ENCODE measurements at places on chromosomes 2 and 18.

GRCh38 chr2:131094463-131095281 is 1.4 kb upstream of the FAM168B start:
- no peak for DNase-seq

DNA sequence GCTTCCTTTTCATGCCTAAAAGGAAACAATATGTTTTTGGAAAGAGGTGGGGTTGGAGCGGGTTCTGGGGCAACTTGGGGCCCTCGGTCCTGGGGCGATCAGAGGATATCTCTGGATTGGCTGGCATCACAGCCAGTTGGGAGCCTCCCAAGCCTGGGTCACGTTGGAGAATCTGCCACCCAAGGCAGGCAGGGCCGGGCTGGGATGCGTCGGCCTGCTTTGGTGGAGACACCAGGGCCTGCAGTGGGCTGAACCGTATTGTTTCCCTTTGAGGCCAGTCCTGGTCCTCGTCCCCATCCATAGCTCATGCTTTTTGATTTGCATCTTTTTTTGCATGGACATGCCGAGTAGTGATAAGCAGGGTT is 235.8 kb downstream of the ATAD2B start:
- DNase-seq: no peak

GRCh38 chr2:232386490-232386739 is 7.9 kb downstream of the ALPP start:
- no peak for DNase-seq

DNA sequence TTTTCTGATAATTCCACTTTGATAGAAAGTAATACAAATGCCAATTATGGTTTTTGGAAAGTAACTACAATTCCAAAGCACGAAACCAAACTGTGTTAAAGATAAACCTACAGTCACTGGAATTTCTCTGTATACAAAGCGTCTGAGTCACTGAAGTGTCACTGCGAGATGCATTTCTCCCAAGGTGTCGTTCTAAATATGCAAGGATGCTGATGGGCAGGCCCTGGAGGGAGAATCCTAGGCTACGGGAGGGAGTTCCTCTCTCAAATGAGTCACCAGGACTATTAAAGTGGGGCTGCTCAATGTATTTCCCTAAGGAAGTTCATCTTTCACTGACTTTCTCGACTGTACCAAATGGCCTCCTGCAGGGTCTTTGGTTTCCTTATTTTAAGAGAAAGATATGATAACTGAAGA is 163.8 kb upstream of the STK17B start:
- no peak for DNase-seq

GRCh38 chr2:20507166-20507692 is 60.4 kb downstream of the RHOB start:
- peak; percentile 33 for DNase-seq

DNA sequence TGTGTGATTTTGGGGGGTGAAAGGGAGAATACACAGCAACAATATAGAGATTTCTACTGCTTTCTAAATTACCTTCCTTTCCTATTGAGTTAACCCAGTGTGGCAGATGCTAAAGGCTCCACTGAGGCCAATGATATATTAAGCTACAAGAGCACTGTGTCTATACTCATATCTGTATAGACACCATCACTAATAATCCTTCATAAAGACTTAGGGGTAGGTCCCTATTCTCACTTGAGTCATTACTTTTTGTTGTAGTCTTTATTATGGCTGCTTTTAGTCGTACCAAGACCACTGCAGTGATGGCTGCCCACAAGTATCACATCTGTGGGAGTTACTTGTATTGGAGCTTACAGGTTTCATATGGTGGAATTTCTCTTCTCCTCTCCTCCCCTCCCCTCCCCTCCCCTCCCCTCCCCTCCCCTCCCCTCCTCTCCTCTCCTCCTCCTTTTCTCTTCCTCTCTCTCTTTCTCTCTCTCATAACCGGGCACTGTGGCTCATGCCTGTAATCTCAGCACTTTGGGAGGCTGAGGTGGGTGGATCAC is 637.6 kb downstream of the ADCYAP1 start:
- no peak for DNase-seq

DNA sequence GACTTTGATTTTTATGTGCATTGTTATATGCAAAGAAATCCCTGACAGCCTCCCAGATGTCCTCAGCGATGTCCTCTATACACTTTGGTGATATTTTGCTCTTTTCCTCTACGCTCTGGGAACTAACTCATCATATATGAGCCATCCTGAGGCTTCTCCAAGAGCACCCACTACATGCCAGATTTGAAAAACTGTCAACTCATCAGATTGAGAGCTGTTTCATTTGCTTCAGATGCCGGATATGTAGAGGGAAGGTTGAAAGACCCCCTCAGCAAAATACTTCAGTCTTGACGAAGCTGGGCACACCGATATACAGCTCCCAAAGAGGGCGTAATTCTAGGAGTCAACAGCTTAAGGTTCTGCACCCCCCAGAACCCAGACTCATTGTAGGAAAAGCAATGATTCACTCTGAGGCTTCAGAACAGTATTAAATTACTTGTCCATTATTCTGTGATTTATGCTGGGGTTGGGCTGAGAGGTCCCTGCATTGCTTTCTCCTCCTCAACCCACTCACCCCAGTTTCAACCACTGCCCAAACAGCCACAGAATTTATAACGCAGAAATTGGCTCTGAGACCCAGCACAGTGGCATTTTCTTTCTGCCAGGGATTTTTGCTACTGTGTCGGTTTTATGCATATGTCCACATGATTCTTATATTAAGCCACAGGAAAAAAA is 341.8 kb downstream of the ALK start:
- no peak for DNase-seq

GRCh38 chr2:190318931-190319554 is 583 bp downstream of the HIBCH start:
- DNase-seq: peak; percentile 59

- peak; percentile 55 for DNase-seq
Measured at GRCh38 chr2:229715895-229716507, 1.6 kb upstream of the DNER start.

DNA sequence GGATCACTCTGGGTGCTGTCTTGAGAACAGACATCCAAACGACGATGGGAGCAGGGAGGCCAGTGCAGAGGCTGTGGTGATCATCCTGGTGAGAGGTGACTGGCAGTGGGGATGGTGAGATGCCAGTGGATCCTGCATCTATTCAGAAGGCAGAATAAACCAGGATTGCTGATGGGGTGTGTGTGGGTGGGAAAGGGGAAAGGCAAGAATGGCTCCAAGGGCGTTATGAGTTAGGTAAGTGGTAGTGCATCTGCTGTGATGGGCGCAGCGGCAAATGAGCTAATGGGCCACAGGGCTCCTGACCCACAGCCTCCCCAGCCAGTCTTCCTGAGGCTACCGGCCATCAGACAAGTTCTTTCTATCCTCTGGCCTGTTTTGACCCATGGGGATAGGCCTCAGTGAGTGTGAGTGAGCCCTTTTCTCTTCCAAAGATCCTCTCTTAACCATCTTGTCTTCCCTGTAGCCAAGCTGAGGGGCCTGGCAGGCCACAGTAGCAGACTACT is 29.6 kb downstream of the SERTAD2 start:
- DNase-seq: no peak

DNA sequence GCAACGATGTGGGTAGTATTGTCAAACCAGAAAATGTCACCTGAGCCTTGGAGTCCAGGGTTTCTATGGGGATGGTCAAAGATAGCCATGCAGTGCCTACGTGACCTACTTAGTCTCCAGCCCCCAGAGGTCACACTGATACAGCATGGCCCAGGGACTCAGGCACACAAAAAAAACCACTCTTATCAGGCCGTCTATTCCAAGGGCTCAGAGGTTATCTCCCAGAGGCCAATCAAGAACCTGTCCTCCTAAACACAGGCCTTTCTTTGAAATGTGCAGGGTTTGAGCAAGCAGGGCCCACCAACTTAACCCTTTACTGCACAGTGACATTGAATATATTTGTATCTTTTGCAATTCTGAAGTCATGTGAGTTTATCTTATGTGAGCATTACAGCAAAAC is 82.7 kb downstream of the MRO start:
- DNase-seq: no peak

DNA sequence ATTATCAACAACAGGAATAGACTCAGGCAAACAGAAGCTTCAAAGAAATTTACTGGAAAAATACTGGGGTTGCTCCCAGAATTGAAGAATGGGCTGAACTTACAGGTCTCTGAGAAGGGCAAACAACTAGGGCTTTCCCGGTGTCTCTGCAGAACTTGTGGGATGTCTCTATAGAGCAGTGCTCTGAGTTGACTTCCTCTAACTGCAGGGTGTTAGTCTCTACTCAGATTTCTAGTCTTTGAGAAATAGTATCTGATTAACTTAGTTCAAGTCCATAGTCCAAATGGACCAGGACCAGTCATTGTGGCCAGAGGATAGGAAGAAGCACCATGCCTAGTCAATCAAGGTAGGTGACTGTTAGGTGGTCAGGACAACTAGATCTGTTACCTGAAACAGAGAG is 45.8 kb downstream of the LIMS1 start:
- DNase-seq: no peak

GRCh38 chr2:1925928-1926327 is 181.6 kb upstream of the PXDN start:
- DNase-seq: no peak

- DNase-seq: no peak
Measured at GRCh38 chr18:50579061-50579774, 19.3 kb downstream of the MAPK4 start.

GRCh38 chr2:240818293-240819125 is 1.5 kb downstream of the KIF1A start:
- DNase-seq: no peak

GRCh38 chr2:64932371-64933216 is 56.6 kb upstream of the SLC1A4 start:
- DNase-seq: peak; percentile 81

- DNase-seq: no peak
Measured at GRCh38 chr2:239257511-239257937, 143.3 kb downstream of the HDAC4 start.

GRCh38 chr2:1731963-1732768 is 12.1 kb downstream of the PXDN start:
- DNase-seq: no peak

- DNase-seq: no peak
Measured at GRCh38 chr2:45003579-45004551, 5.4 kb downstream of the SIX2 start.

- no peak for DNase-seq
Measured at GRCh38 chr2:237389831-237390230, 24.1 kb downstream of the COL6A3 start.

DNA sequence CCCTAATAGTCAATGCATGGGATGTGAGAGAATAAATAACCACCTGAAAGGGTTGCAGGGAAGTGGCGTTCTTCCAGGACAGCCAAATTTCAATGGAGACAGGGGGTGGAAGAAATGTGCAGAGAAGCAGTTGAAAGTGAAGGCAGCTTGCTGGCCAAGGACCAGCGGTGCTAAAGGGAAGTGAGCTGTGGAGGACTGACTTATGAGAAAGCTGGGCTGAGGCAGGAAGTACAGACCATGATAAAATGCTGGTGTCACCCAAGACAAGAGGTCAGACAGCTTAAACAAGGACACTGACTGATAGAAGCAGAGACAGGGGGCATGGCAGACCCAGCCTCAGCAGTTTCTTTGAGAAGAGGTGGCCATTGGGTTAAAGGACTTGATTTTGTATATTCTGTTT is 106.7 kb downstream of the DTNB start:
- peak; percentile 83 for DNase-seq

- DNase-seq: no peak
Measured at GRCh38 chr2:118269408-118270051, 181.3 kb downstream of the INSIG2 start.

- no peak for DNase-seq
Measured at GRCh38 chr2:157259386-157259785, 1.9 kb downstream of the GALNT5 start.

- DNase-seq: no peak
Measured at GRCh38 chr18:46374850-46375249, 270.7 kb downstream of the HAUS1 start.

DNA sequence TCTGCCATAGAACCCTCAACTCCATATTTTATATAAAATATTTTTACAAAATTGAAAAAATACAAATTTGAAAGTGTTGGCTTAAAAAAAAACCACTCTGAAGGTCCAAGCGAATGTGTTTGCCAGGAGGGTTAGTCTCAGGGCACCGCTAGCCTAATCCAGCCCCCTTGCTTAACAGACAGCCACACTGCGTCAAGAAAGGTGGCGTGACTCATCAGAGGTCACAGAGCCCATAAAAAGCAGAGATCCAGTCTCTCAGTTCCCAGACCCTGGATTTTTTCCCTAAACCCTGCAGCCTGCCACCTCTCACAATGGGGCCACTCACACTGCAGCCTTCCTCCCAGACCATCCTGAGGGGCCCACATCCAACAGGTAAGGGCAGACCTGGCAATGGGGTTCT is 3.9 kb upstream of the TNS1 start:
- no peak for DNase-seq

GRCh38 chr2:223283329-223283728 is 231.3 kb downstream of the KCNE4 start:
- no peak for DNase-seq

GRCh38 chr2:76867854-76868253 is 654.3 kb downstream of the LRRTM4 start:
- DNase-seq: no peak

- DNase-seq: no peak
Measured at GRCh38 chr2:25829828-25830227, 48.5 kb downstream of the ASXL2 start.

DNA sequence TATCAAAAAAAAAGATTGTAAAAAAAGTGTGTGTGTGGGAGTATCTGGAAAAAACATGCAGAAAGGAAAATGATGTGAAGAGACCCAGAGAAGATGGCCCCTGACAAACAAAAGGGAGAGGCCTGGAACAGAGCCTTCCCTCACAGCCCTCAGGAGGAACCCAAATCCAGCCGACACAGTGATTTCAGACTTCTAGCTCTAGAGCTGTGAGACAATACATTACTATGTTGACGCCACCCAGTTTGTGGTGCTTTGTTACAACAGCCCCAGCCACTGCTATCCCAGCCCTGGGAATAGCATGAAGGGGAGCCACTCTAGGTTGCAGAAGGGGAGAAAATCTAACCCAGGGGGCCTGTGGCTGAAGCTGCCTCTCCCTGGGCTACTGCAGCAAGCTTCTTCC is 59.0 kb upstream of the ZBTB7C start:
- DNase-seq: no peak

GRCh38 chr2:24456599-24457556 is 34.2 kb upstream of the NCOA1 start:
- DNase-seq: no peak

- DNase-seq: no peak
Measured at GRCh38 chr2:86171295-86171694, 24.0 kb downstream of the IMMT start.

- no peak for DNase-seq
Measured at GRCh38 chr2:202410092-202410491, 34.0 kb downstream of the BMPR2 start.

GRCh38 chr2:241865416-241865956 is 4.0 kb upstream of the RTP5 start:
- no peak for DNase-seq

- DNase-seq: no peak
Measured at GRCh38 chr2:14401873-14402272, 230.6 kb upstream of the LRATD1 start.

- DNase-seq: no peak
Measured at GRCh38 chr18:12406371-12407111, 1.2 kb upstream of the PRELID3A start.

DNA sequence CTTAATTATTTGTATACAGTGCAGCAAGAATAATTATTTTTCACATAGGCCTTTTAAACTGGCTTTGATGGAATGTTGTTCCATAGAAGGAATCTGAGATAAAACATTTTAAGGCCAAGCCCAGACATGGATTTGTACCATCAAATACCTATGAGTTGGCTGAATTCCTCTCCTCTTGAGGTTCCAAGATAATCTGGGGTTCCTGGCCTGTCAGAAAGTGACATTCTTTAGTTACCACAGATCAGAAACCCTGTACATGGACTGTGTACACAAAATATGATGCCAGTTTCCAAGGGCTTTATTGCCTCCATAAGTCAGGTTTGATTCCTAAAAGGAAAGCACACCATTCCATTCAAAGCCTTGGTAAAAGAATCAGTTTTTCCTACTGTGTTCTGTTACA is 1256.7 kb upstream of the NRXN1 start:
- no peak for DNase-seq
